ENCODE measurements at places on chromosomes 3 and 15. TPM values are rescaled to one million over a fixed set of nuclear protein-coding genes. Genes with fewer than 3 reads are reported as not detected.

Gene GOLGA8R
- total RNA-seq: 3.1 TPM

Gene RSL24D1
- total RNA-seq: 39.8 TPM

Gene CTSH
- 60.6 TPM for total RNA-seq

Gene MLH1
- 50.4 TPM for total RNA-seq

Gene WDR49
- 8.7 TPM for total RNA-seq

Gene C2CD4A
- total RNA-seq: not detected

Gene RBMS3
- total RNA-seq: 35.6 TPM

Gene TJP1
- 99.2 TPM for total RNA-seq

Gene BFSP2
- total RNA-seq: not detected

Gene SCAANT1
- not detected for total RNA-seq

Gene GABRR3
- total RNA-seq: not detected

Data from heart left ventricle (tissue), 16 donors.